ENCODE measurements at places on chromosomes 3 and 15.

GRCh38 chr15:98009971-98010370 is 49.5 kb downstream of the ARRDC4 start:
- DNase-seq, result no peak

DNA sequence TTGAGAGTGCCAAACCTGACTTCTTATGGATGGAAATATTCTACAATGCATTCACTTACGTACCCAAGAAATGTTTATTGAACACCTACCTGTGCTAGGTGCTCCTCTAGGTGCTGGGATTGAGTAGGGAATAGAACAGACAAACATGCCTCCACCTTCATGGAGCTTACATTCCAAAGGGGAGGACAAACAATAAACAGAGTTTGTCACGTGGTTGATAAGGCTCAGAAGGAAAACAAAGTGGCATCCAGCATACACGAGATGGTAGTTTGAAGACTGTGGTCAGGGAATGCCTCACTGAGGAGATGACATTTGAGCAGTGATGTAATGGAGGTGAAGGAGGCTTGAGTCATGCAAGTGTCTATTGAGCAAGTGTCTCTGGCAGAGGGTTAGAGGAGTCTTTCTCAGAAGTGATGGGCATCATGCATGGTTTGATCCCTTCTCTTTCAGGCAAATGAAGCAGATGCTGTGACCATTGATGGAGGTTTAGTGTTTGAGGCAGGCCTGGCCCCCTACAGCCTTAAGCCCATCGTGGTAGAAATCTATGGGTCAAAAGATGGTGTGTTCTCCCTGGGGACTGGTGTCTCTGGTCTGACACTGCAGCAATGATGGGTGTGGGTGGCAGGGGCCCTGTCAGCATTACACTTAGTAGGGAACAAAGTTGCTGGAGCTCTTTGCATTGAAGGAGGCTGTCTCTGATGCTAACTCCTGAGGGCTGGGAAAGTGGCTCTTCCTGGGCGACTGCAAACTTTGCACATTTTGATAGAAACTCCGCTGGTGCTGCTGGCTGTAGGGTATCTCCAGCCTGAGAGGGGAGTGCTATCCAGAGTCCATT is 29.7 kb upstream of the TOPBP1 start:
- DNase-seq, result no peak

GRCh38 chr3:153404157-153404556 is 242.1 kb downstream of the RAP2B start:
- no peak for DNase-seq

GRCh38 chr15:38707802-38708671 is 143.4 kb upstream of the RASGRP1 start:
- DNase-seq, result peak; percentile 62

- no peak for DNase-seq
Measured at GRCh38 chr3:50028346-50028745, 60.4 kb upstream of the RBM5 start.

GRCh38 chr3:139676632-139677387 is 962 bp downstream of the NMNAT3 start:
- no peak for DNase-seq

- no peak for DNase-seq
Measured at GRCh38 chr3:48553361-48553760, 3.2 kb downstream of the PFKFB4 start.

DNA sequence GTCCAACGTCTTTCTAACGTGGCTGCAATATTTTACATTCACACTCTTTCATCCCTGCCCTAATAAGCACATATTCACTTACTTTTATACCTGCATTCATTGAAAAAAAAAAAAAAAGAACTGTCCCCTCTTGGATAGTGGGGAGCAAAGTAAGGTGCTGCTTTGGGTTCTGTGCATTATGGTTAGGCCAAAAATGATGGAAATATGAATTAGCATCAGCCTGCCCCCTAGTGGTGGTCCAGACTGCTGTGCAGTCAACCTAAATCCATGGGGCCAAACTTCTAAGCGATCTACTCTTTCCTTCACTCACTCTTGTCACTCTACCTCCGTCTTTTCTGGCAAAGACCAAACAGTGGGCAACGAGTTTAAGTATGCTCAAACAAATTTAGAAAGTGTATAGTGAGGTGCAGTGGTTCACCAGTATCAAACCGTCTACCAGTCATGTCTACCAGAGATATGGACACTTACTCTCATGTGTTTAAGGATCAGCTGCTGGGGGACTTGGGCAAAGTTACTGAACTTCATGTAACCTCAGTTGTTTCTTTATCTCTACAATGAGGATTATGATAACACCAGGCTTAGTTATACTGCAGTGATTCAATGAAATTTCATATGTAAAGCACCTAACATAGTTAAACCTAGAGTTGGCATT is 61.5 kb upstream of the GRM7 start:
- DNase-seq, result peak; percentile 19

DNA sequence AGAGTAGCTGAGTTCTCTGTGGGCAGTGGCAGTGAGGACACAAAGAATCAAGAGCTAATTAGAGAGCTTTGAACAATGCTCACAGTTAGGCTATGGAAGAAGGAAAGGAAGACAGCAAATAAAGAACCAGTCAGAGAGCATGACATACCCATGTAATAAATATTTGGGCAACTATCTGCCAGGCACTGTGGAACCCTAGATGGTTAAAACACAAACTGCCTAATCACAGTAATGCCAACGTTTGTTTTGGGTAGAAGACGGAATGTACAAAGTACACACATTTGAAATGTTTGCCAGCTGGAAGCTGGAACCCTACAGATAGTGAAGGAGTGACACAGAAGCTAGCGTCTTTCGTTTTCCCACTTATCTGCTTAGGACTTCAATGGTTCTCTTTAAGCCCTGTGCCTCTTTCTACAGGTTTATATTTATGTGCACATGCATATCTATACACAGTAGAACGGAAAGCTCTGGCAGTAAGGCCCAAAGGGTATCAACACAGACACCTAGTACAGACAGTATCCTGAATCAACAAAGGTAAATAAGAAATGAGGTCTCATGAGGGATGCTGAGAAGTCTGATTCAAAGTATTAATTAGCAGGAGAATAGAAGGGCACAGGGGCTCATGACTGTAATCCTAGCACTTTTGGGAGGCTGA is 44.6 kb downstream of the ANKRD28 start:
- DNase-seq, result no peak

- DNase-seq, result peak; percentile 12
Measured at GRCh38 chr3:46095307-46095706, 68.0 kb upstream of the XCR1 start.

DNA sequence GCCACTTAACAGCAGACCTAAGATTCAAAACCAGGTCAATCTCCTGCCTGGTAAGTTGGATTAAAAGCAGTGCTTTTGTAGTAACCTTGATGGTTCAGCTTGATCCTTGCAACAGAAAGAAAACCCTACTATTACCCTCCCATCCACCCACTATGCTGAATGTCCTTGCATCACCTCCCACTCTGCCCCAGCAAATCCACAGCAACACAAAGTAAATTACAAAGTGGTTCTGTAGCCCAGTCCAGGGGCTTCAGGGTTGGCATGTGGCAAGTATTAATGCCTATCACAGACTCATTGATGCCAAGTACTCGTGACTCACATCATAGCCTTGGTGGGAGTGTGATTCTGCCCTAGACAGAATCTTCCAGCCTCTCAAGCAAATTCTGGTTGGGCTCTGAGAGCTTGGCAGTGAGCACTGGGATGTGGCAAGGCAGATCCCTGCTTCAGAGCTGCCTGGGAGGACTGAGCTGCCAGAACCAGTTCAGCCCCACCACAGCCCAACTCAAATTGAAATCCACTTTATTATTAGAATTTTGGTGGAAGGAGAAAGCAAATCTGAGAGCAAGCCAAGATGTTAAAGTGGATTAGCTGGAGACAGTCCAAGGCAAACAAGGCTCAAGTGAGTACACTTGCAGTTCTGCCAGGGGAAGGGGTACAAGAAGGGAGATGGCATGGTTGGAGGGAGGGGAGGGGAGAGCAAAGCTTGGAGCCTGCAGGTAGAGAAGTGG is 225.8 kb upstream of the UMPS start:
- no peak for DNase-seq

GRCh38 chr15:27872355-27872754 is 226.8 kb downstream of the OCA2 start:
- no peak for DNase-seq

GRCh38 chr15:77538793-77539497 is 93.8 kb downstream of the LINGO1 start:
- DNase-seq, result no peak

- DNase-seq, result no peak
Measured at GRCh38 chr3:129656659-129657247, 50.3 kb upstream of the PLXND1 start.

DNA sequence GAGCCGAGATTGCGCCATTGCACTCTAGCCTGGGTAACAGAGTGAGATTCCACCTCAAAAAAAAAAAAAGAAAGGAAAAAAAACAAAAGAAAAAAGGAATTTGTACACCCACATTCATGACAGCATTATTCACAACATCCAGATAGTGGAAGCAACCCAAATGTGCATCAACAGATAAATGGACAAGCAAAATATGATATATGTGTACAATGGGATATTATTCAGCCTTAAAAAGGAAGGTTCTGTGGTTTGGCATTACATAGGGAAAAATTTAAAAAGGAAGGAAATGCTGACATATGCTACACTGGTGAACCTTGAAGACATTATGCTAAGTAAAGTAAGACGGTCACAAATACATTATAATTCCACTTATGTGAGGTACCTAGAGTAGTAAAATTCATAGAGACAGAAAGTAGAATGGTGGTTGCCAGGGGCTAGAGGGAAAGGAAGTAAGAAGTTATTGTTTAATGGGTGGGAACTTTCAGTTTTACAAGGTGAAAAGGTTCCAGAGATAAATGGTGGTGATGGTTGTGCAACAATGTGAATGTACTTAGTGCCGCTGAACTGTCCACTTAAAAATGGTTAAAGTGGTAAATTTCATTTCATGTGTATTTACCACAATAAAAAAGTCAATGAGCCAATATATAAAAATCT is 118.5 kb downstream of the MYLK start:
- DNase-seq, result no peak

GRCh38 chr3:102084704-102085103 is 235.4 kb downstream of the NFKBIZ start:
- no peak for DNase-seq

DNA sequence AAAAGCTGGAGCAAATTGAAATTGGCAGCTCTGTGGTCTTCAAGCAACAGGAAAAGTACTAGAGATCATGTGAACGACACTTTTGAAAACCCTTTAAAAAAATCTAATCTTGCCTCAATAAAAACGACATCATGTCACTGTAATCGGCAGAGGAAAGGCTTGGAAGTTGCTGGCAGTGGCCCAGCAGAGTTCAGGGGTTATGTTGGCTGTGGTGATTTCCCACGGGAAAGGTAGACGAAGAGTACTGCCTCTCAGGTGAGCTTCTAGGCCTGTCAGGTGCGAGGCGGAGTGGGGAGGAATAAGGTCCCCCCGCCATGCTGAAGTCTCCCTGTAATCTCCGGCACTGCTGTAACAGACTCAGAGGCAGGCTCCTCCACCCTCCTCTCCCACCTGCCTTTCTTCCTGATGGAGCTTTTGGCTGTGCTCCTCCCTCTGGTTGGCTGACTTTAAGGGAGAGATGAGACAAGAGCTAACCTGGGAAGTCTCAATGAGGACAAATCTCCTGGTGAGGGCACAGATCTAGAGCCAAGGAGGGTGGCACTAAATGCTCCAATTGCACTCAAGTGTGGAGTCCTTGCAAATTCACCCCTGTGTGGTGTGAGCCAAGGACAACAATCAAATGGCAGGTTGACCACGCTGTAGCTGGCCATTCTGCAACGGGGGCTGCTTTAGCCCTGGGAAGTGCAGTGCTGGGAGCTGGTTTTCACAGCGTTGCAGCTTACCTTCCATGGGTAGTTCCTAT is 18.7 kb upstream of the HES1 start:
- no peak for DNase-seq

DNA sequence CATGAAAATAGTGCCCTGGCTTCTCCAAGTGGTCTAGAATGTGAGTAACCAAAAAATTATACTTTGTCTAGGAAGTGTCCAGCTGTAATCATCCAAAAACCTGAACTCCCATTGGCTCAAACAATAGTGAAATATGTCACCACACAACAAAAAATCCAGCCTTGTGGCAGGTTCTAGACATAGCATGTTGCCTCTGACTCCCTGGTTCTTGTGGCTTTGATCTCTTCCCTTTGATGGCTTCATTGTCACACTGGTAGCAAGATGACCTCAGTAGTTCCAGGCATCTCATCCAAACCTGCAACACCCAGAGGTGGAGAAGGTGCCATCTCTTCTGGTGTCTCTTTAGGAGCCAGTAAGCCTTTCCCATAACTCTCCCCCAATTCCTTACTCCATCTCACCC is 74.7 kb downstream of the CMSS1 start:
- DNase-seq, result no peak

GRCh38 chr3:22795917-22796316 is 407.2 kb upstream of the UBE2E2 start:
- no peak for DNase-seq

GRCh38 chr3:174132421-174133042 is 726.6 kb upstream of the NAALADL2 start:
- DNase-seq, result no peak

GRCh38 chr15:57505056-57505715 is 86.5 kb upstream of the MYZAP start:
- no peak for DNase-seq

DNA sequence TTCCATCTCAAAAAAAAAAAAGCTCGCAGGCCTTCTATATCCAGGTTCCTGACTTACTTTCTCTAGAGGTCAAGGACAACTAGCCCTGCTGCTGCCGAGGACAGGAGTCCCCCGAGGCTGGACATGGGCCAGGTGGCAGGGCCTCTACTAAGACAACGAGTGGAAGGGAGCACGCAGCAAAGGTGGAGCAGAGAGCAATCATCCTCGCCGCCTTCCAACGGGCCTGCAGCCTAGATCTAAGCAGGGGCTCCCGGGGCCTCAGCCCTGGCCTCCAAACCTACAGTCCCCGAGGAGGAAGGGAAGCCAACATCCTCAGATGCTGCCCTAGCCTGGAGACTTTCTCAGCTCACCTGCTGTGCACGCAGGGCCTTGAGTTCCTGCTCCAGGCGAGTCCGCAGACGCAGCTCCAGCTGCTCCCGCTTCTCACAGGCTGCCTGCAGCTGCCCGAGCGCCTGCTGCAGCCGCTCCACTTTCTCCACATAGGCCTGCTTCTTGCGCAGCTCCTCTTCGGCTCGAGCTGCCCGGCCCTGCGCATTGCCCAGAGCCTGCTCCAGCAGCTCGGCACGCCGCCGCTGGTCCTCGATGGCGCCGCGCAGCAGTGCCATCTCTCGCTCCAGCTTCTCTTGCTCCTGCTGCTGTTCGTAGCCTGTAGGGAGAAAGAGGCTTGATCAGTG is 12.9 kb downstream of the AMOTL2 start:
- DNase-seq, result no peak

DNA sequence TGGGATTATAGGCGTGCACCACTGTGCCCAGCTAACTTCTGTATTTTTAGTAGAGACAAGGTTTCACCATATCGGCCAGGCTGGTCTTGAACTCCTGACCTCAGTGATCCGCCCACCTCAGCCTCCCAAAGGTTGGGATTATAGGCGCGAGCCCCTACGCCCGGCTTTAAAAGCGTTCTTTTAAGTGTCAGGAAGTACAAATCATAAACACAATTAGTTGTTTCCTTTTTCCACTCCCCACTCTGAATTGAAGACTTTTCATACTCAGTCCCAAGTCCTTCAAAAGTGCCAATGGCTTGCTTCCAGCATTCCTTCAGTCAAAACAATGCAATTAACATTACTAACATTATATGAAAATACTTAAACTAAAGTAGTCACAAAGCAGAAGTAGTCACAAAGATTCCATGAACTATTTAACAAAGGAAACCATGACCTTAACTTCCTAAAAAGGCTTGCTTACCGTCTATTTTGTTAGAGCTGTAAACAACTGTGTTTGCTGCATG is 8.1 kb downstream of the WDR82 start:
- DNase-seq, result no peak

- no peak for DNase-seq
Measured at GRCh38 chr3:10460951-10461545, 44.3 kb downstream of the ATP2B2 start.
